Stimulated activated CD4-positive, alpha-beta T cell treated with anti-CD3 and anti-CD28 coated beads, Interleukin-4, amount 100 ng/mL, for 24 hours (primary cell): ENCODE measurements at places on chromosomes 3 and 15.

GRCh38 chr15:43361313-43361903 lies 9.4 kb downstream of the ZSCAN29 start:
- no peak for DNase-seq

- DNase-seq, result no peak
These were observed 52.1 kb downstream of the ITGA11 start for GRCh38 chr15:68379759-68380290.

DNA sequence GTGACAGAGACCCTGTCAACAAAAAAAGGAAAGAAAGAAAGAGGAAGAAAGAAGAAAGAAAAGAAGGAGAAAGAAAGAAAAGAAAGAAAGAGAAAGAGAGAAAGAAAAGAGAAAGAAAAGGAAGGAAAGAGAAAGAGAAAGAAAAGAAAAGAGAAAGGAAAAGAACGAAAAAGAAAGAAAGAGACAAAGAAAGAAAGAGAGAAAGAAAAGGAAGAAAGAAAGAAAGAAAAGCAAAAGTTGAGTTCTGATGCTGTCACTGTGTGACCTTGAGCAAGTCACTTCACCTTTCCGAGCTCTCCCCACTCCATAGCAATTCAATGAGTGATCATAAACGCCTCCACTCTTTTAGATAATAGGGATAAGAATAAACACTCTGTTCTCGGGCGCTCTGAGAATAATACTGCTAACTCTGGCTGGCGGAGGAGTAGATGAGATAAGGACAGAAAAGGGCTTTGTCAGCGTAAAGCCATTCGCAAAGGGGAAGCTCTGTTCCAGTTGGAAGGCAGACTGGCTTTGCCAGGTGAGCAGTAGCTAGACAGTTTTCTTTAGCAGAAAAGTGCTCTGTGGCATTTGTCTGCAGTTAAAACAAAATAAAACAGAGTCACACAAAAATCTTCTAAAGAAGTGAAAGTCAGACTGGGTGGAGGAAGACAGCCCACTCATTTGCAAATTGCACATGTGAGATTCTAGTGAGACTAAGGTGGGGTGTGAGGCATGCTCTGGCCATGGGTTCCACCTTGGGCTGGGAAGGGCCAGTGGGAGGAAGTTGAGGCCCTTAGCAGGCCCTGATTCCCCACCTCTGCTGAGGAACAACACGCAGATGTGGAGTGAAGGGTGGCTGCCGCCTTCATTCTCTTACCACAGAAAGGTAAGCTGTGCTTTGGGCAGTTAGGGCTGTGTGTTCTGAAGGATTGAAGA lies 9.6 kb upstream of the FLNB start:
- DNase-seq, result no peak

GRCh38 chr15:31060429-31061140 lies 40.9 kb downstream of the TRPM1 start:
- DNase-seq, result no peak

GRCh38 chr3:54647721-54648120 lies 280.1 kb downstream of the LRTM1 start:
- DNase-seq, result no peak

GRCh38 chr3:37952564-37952963 lies 38.0 kb upstream of the VILL start:
- no peak for DNase-seq

DNA sequence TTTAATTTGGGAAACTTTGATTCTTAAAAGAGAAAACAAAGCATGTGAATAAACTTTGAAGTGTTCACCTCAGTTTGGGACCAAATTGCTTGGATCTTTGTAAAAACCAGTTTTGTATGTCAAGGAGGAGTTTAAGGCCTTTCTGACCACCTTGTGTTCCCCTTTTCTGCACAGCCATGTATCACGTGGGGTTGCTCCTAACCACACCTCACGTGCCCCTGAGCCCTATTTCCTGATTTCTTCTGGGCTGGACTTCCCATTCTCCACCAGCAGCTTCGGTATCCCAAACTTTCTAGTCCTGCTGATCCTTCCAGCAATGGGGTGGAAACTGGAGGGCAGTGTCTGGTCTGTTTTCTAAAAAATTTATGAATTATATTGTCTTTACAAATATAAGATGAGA lies 76.4 kb upstream of the STT3B start:
- DNase-seq, result no peak

DNA sequence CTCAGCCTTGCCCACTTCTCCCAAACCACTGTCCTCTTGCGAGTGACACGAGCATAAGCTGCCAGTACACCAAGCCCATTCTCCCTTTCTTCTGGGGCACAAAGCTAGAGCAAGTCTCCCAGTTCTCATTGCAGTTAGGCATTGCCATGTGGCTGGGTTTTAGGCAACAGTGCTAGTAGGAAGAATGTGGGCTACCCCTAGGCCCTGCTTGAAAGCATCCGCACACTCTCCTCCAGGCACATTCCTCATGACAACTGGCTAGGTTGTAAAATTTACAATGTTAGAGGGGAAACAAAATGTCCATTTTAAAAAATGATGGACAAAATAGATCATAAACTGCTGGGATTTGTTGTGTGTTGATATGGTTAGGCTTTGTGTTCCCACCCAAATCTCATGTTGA lies 19.7 kb downstream of the ITGB5 start:
- DNase-seq, result no peak

GRCh38 chr15:85646538-85647091 lies 148.1 kb downstream of the KLHL25 start:
- DNase-seq, result peak; percentile 36

GRCh38 chr3:188345223-188345622 lies 191.3 kb downstream of the LPP start:
- no peak for DNase-seq

- DNase-seq, result no peak
These were observed 57.1 kb upstream of the TLE3 start for GRCh38 chr15:70154718-70155347.

GRCh38 chr15:71448688-71449114 lies 333.4 kb downstream of the THSD4 start:
- peak; percentile 6 for DNase-seq

GRCh38 chr3:123605789-123606234 lies 21.0 kb upstream of the HACD2 start:
- no peak for DNase-seq

- DNase-seq, result no peak
These were observed 9.3 kb upstream of the VILL start for GRCh38 chr3:37981348-37981664.

DNA sequence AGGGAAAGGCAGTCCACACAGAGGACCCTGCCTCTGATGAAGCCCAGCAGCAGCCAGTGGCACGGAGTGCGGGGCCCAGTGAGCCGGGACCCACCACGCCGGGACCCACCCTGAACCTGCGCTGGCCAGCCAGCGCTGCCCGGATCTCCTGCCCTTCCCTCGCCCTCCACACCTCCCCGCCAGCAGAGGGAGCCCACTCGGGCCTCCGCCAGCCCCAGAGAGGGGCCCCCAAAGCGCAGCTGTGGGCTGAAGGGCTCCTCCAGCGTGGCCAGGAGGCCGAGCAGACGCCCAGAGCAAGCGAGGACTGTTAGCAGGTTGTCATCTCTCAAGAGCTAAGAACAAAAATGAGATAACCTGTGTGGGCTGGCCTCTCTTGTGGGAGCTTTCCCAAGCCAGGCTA lies 81.3 kb upstream of the ATP10A start:
- no peak for DNase-seq

GRCh38 chr3:13167064-13167743 lies 94.0 kb upstream of the IQSEC1 start:
- DNase-seq, result no peak

DNA sequence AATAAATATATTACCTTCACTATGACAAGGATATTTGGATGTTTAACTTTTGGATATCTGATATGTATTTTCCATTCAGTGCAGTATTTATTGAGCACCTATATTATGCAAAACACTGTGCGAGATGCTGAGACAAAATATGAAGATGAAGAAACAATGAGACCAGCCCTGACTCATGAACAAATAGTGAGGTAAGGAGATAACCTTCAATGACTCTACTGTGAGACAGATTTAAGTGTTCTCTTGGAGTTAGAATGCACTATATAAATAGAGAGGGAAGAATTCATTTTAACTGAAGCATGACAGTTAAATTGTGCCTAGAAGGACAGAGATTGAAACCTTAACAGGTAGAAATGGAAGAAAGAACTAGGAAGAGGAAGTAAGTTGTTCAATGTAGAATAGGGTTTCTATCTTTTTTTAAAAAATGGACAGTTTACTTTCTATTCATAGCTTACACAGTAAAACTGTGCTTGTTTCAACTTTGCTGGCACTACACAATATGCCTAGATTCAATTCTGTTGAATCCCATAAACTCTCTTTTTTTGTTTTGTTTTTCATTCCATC lies 124.2 kb downstream of the ZBTB20 start:
- no peak for DNase-seq

GRCh38 chr3:37984596-37984995 lies 6.0 kb upstream of the VILL start:
- no peak for DNase-seq

GRCh38 chr3:50571486-50571885 lies 2.2 kb downstream of the HEMK1 start:
- DNase-seq, result no peak

DNA sequence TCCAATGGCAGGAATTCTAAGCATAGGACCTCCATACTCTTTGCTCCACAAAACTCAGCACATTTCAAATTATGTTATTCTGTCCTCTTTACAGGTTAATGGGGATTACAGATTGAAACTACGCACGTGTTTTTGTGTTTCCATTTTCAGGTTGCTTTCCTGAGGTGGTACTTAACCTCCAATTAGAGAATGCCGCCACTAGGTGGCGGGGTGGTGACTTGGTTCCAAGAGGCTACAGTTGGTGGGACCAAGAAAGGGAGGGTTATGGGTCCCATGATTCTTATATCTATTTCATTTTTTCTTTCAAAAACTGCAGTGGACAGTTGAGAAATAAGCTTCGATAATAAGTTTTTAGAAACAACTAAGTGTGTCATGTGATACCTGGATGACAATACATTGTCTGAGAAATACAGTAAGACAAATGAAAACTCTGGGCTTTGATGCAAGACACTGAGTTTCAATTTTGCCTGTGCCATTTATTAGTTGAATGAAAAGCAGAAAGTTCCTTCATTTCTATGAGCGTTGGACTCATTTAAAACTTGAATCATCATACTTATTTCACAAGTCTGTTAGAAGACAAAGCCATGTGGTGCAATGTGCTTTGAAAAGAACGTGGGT lies 539.0 kb downstream of the FGF12 start:
- peak; percentile 19 for DNase-seq
